Upper lobe of right lung (tissue), 1 donor: ENCODE measurements at places on chromosomes 2 and 18.

DNA sequence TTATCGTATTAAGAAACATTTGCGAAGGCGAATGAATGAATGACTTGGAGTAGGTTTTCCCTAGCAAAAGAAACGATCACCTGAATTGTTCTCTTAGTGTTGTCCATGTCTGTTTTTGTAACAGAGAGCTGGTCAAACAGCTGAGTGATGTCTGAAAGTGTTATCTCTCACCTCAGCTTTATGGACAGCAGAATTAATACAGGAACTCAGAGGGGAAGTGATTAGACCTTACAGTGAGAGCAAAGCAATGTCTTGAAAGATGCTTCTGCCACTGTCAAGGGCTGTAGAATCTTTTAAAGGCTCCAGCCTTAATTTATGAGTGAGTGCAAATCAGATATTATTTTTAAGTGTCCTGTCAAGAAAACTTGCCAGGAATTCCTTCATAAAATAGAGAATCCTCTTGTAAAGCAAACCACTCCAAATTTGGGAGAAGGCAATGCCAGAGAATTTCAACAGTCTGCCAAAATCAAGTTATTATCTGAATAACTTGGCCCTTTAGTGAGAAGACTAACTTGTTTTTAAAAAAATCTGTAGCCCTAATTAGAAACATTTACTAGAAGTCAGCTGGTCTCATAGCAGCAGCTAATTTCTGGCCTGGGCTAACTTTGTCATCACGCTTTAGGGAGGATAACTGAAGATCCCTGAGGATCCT, 60.7 kb downstream of the CDC42EP3 start:
- peaks cover 7% of the 10 kb centered on the region for H3K4me1 ChIP-seq
- no peak overlapping the region for H3K4me3 ChIP-seq
- H3K27me3 ChIP-seq = no peaks in the 10 kb centered on the region
- no peak overlapping the region for H3K27ac ChIP-seq

DNA sequence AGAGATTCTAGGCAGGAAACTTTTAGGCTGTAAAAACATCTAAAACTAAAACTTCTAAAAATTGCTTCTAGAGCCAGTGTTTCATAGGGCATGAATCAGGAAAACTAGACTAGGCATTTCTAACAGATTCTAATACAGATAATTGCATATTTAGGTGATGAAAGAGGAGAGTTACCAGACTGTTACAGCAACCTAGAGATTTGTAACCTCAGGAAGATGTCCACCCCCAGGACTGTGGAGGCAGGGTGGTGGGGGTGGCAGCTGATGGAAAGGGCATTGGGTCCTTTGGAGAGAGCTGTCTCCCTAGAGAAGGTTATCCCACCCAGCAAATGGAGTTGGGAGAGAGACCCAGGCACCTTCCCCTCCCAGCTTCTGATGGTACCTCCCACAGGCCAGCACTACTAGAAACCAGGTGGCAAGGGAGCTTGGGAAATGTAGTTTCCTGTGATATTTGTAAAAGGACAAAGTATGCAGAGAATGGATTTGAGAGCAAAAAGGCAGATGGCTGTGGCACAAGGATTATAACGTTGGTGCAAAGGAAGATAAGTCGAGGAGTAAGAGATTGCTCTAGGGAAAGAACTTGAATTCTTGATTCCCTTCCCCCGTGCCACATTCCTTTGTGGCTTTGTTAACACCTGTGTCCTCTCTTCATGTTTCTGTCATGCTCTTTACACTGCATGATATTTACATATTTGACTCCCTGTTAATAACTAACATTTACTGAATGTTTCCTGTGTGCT, 75.6 kb upstream of the MGAT5 start:
- no peaks in the 10 kb centered on the region for H3K36me3 ChIP-seq
- no peak overlapping the region for H3K4me3 ChIP-seq
- H3K27ac ChIP-seq = no peak overlapping the region

GRCh38 chr18:25658476-25658875, 306.5 kb upstream of the ZNF521 start:
- H3K4me1 ChIP-seq = no peaks in the 10 kb centered on the region
- no peak overlapping the region for H3K4me3 ChIP-seq
- DNase-seq = no peak
- no peaks in the 10 kb centered on the region for H3K36me3 ChIP-seq
- no peaks in the 10 kb centered on the region for H3K27me3 ChIP-seq

DNA sequence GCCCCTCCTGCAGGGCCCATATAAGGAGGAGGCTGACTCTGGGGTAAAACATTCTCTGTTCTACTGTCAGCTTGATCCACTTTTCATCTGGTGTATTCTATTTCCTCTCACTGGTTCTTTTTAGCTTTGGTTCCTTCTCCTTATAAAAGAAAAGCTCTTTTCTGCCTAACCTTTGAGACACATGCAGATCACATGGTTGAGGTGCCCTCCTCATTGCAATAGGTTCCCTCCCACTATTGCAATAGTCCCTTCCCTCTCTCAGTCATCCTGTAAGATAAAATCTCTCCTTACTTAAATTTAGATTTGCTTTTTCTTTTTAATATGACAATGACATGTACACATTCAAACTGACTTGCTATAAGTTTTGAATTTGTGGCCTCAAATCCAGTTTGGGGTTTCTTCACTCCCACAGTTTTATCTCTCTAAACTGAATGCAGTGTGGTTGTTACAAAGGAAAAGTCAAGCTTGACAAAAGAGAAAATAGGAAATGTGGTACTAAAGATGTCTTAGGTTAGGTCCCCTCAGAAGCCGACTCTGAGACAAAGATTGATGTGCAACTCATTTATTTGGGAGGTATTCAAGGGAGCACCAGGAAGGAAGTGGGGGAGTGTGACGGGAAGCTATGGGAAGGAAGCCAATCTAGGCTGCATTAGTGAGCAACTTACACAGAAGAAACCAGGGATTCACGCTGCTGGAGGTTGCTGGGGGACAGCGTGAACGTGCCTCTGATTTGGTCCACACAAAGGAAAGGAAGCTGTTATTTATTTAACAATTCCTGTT, 127.6 kb upstream of the LINC00305 start:
- H3K36me3 ChIP-seq = no peaks in the 10 kb centered on the region
- no peak overlapping the region for H3K4me3 ChIP-seq
- H3K27ac ChIP-seq = no peak overlapping the region
- DNase-seq = no peak

- no peak for DNase-seq
- H3K27ac ChIP-seq = no peak overlapping the region
- H3K4me1 ChIP-seq = peaks cover 15% of the 10 kb centered on the region
- no peaks in the 10 kb centered on the region for H3K36me3 ChIP-seq
- H3K4me3 ChIP-seq = no peak overlapping the region
Measured at GRCh38 chr2:207483477-207483876, 46.3 kb upstream of the CREB1 start.

- H3K27me3 ChIP-seq = no peaks in the 10 kb centered on the region
- no peak overlapping the region for H3K4me3 ChIP-seq
- no peak overlapping the region for H3K27ac ChIP-seq
- no peaks in the 10 kb centered on the region for H3K36me3 ChIP-seq
Measured at GRCh38 chr18:13265008-13265910, 46.7 kb downstream of the LDLRAD4 start.
